Stimulated activated CD4-positive, alpha-beta T cell treated with anti-CD3 and anti-CD28 coated beads, TNF-alpha, amount 100 ng/mL, for 4 hours (primary cell): ENCODE measurements at places on chromosomes 7 and 10.

DNA sequence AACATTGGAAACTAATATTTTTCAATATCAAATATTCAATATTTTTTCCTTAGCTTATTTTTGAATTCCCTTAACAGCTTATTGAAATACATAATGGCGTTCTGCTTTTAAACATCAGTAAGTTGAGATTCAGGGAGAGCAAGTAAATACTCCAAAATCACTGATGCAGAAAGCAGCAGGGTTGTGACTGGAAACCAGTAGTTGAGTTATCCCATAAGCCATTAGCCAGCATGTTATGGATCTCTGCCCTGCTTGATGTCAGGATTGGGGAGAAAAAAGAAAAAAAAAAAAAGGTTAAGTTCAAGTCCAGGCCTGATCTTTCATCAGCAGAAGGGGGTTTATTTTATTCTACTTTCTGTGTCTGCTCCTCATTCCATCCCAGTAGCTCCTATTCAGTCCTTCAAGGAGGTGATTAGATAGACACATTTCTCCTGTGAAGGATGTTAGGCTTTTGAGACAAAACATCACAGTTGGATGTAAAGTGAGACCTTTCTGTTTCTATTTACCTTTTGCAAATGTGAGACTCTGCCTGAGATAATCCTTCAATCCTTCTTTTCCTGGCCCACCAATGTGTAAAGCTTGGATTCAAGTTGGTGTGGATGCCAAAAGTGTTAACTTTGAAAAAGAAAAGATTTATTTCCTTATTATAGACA lies 110.9 kb upstream of the HDAC9 start:
- no peak for DNase-seq

- no peak for DNase-seq
Measured at GRCh38 chr7:68692511-68692910, 905.8 kb upstream of the AUTS2 start.

GRCh38 chr7:150860978-150861295 lies 8.6 kb downstream of the AOC1 start:
- DNase-seq, result no peak

GRCh38 chr7:91424371-91424770 lies 160.1 kb downstream of the FZD1 start:
- DNase-seq, result no peak

DNA sequence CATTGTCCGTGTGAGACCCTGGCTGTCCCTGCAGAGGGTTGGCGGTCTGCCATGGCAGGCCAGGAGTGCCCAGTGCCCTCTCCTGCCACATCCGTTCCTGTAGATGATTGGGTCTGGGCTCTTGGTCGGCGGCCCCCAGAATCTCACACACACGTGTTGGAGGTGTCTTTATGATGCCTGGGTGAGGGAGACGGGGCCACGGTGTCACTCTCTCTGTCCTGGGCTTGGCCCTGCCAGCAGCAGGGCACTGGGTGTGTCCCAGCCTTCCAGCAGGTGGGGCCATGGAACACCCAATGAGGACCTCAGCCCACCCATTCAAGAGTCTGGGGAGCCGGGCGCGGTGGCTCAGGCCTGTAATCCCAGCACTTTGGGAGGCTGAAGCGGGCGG lies 30.2 kb downstream of the UNC5B start:
- DNase-seq, result no peak

- DNase-seq, result no peak
Measured at GRCh38 chr10:34222359-34222758, 592.7 kb downstream of the PARD3 start.

- DNase-seq, result no peak
Measured at GRCh38 chr10:32943395-32943794, 14.6 kb downstream of the ITGB1 start.

DNA sequence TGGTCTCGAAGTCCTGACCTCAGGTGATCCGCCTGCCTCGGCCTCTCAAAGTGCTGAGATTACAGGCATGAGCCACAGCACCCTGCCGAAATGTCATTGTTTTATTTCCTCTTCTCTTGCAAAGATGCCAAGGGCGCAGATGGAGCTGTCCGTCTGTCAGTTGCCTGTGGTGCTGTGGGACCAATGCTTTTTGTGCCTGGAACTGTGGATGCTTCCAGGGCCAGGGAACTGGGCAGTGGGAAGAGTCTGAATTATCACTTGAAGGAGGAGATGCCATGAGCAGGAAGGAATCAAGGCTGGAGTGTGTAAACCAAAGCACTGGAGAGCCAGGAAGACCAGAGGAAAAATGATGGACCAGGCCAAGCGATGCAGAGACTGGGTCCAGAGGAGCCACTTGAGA lies 459.9 kb downstream of the GALNT17 start:
- DNase-seq, result no peak

- DNase-seq, result no peak
Measured at GRCh38 chr10:30502266-30503060, 68.5 kb downstream of the MAP3K8 start.

GRCh38 chr10:2980791-2981360 lies 86.5 kb upstream of the PFKP start:
- no peak for DNase-seq

GRCh38 chr7:146479040-146479439 lies 362.4 kb downstream of the CNTNAP2 start:
- DNase-seq, result no peak

- no peak for DNase-seq
Measured at GRCh38 chr10:47408606-47409005, 24.5 kb upstream of the ZNF488 start.

DNA sequence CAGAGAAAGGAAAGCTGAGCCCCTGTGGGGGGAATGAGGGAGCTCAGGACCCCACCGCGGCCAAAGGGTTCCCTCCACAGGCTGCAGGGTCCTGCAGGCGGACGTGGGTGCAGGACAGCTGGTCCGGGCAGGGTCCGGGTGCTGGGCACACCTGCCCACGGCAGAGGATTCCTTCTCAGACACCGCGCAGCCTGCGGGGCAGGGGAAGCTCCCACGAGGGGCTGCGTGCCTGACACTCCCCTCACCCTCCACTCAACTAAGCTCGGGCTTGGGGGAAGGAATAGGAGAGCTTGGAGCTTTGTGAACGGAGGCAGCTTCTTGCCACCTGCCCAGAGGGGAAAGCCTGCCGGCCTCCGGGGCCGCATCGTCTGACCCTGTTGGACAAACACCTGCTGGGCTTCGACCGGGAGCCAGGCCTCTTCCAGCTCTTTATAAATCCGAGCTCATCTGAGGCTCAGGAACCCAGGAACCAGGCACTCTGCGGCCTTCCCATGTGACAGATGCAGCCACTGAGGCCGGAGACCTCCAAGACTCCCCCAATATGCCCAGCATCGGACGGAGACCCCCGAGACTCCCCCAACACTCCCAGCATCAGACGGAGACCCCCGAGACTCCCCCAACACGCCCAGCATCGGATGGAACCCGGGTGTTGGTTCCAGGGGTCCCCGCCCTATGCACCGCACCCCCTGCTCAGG lies 97.3 kb downstream of the PDGFA start:
- no peak for DNase-seq

DNA sequence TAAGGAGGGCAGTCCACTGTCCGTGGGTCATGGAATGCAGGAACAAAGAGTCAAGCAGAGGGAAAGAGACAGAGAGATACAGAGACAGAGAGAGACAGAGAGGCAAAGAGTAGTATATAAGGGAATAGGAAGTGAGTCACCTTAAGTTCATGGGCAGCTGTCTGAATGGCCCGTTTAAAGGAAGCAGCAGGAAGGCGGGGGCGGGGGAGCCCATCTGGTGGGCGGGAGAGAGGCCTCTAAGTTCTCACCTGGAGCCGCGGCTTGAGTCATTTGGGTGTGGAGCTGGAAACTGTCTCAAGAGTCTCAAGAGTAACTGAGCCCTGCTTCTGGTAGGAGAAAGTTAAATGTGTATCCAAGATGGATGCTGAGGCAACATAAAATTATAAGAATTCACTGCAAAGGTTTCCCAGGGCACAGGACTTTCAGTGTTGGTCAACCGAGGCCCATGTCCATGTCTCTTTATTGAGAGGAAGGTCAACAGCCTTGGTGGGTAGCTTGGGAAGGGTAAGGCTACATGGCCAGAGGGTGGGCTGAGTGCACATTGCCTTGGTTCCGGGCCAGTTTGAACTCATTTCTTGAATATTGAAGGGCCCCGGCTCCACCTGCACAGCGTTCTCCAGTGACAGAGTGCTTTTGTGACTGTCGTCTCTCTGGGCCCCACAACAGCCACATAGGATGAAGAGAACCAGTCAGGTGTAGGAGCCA lies 85.5 kb upstream of the CACUL1 start:
- peak; percentile 7 for DNase-seq

GRCh38 chr7:78770422-78771410 lies 682.8 kb downstream of the MAGI2 start:
- DNase-seq, result no peak

DNA sequence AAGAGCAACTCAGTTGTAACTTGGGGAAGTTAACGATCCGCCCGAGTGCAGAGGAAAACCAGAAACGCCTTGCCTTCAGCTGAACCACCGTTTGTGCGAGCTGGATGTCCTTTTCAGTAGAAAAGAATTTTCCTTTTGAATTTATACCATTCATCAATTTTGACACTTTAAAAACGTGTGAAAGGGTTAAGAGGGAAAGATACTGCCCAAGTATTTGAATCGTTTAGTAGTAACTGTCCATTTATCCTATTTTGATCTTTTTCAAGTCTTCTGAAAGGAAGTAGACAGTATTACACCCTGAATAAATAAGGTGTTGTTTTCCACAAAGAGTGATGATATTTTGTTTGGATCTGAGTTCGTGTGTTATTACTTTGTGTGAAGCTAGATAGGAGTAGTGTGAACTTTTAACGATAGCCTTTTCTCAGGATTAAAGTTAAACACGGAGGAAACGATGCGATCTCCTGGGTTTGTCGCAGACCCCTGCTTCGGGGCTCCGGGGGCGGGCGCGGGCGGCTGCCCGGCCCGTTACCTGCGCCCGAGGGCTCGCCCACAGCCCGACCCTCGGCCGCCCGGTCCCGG lies 830 bp upstream of the BMI1 start:
- no peak for DNase-seq

- DNase-seq, result no peak
Measured at GRCh38 chr7:139697056-139697455, 80.7 kb downstream of the HIPK2 start.

GRCh38 chr10:110355141-110355831 lies 50.6 kb upstream of the SMNDC1 start:
- no peak for DNase-seq

DNA sequence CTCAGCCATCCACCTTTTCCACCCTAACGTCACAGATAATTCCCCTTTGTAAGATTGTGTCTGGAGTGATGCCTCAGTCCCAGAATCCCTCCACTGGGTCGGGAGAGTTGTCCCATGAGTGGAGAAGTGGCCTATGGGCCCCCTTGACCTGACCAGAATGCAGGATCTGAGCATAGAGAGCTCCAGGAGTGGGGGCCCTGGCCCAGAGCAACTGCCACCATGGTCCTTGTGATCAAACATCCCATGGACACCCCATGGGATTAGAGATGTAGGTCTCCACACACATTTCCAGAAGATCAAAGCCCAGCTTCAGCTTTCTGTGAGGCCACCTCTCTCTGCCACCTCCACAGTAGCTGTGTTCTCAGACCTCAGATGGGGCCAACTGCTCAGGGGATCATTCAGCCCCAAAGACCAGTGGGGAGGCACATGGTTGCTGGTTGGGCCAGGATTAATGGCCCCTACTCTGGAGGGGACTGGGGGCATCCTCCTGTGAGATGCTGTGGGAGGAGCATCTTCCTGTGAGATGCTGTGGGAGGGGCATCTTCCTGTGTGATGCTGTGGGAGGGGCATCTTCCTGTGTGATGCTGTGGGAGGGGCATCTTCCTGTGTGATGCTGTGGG lies 28.5 kb upstream of the DPYSL4 start:
- DNase-seq, result no peak

- DNase-seq, result no peak
Measured at GRCh38 chr10:50501478-50501877, 122.3 kb downstream of the SGMS1 start.

DNA sequence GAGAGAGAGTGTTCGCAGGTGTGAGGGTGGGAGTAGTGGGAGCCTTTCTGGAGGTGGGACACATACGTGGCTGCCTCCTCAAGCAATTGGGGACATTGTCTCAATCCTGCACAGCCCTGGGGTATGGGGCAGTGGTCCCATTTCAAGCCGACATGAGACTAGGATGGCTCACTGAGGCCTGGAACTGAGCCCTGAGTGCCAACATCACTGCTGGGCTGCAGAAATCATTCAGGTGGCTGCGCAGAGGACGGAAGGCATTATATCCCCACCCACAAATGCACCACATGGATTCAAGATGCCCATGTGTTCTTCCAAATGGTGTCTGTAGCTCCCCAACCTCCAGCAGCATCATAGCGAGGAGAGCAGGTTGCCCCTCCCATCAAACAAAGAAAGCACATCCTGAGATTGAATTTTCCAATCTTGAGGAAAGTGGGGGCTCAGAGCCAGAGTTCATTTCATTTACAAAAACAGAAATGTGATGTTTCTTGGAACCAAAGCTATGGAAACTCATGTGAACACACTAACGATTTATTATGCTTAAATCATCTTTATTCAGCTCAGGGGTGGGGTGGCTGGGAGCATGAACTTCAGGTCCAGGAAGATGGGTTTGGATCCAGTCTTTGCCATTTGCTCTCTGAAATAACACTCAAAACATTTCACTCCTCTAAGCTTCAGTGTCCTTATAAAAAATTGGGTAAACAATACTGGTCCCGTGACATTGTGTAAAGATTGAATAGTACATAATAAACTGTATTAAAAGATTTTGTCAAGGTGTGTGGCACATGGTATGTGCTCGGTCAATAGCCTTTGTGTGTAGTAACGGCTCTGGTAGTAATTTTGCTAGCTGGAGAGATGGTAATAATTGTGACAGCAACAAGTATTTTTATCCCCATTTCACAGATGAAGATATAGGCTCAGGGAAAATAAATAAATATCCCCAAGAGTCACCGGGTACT lies 4.6 kb downstream of the SFTPA2 start:
- no peak for DNase-seq

DNA sequence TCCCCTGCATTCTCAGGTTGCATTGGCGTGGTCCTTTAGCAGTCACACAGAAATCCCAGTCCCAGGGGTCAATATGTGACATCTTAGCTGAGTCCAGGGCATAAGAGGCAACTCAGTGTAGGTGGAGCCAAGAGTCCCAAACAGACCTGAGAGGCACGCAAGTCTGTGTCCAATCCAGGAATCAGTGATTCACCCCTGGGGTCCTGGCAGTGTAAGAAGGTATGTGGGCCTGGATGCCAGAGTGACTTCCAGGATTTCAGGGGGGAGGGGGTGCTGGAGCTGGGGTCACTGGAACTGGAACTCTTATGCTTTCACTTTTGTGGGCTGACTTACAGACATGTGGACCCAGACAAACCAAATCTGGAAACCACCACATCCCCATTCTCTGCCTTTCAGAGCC lies 26.8 kb downstream of the FRMPD2 start:
- no peak for DNase-seq

- DNase-seq, result no peak
Measured at GRCh38 chr7:132697003-132697402, 120.7 kb upstream of the PLXNA4 start.
